ENCODE measurements at places on chromosomes 16 and 17.

DNA sequence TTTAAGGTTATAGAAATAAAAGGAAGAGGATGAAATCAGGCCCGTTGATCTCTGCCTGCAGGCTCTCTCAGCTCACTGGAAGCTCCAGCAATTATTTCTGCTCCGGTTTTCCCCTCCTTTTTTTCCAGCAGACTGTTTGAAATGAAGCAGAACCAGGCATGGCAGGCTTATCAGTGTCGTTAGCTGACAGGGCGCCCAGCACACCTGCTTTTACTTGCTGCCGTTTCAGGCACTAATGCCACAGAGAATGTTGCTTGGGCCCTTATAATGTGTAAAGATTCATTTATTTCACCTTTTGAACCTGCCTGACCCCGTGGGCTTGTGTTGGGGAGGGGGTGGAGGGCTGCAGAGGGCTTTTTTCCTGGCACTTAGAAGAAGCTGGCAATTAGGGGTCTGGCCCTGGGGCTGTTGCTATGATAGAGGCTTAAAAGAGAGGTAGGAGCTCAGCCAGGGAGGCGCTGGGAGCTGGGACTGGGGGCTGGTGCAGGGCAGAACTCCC is 108.1 kb downstream of the IRX3 start:
- DNase-seq = no peak

DNA sequence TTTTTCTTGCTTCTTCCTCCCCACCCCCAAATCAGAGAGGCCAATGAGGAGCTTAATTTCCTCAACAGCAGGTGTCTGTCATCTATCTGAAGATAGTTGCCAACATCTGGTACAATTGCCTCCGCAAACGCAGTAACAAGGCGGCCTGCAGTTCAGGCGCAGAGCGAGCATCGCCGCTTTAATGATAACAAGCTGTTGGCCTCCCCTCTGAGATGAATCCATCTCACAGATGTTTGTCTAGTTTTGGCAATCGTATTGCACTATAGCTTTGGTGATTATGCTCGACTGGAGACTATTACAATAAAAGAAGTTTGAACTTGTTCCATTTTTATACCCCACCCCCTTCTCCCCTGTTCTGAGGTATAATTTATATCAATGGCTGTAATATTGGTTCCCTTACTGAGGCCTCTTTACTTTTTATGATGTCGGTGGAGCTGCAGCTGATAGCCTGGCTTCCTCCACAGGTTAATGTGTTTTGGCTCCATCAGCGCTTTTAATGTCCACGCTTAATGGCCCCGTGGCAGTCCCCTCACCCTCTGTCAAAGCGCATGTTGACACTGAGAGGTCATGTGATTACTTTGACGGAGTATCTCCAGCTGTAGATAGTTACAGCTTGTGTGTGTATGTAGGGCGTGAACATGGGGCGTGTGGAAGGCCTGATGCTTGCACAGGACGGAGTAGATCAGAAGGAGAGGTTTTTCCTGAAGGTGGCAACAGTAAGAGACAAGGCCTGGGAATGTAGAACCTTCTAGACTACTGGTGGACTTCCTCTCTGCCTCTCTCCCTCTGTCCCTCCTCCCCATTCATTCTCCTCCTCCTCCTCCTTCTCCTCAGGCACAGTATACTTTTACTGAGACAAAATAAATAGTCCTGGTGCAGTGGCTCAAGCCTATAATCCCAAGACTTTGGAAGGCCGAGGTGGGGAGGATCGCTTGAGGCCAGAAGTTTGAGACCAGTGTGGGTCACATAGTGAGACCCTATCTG is 164.7 kb downstream of the MSI2 start:
- no peak for DNase-seq

- DNase-seq = no peak
These were observed 32.1 kb downstream of the C17orf67 start for GRCh38 chr17:56801459-56802178.

- no peak for DNase-seq
These were observed 88.0 kb downstream of the SEC14L1 start for GRCh38 chr17:77228816-77229215.

DNA sequence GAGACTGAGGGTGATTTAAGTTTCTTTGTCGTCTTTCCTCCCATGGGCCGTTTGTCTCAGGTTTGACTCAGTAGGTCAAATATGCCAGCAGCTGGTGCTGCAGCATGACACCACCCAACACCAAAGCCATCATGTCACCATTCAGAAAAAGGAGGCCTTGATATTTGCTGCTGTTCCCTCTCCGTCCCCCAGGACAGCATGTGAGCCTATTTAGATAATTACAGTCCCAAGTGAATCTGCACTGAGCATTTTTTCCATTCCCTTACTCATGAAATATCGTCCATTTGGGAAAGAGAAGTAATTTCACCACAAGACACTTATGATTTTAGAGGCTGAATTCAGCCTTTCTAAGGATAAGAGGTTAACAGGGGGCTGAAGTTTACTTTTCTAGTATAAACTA is 62.2 kb upstream of the ADORA2B start:
- DNase-seq = no peak

DNA sequence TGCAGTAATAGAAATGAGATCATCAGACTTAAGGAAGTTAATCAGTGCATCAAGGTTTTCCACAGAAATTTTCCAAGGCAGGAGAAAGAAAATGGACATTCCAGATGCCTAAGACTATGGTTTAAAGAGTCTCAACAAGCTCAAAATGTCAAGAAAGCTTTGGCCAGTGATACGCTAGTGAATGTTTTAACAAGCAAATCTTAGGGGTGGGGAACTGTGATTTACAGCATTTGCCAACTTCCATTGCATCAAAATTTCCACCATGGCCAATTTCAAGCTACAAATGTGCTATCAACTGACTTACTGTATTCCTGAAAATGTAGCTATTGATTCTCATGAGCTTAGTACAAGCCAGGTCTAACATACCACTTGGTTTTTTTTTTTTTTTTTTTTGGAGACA is 82.4 kb upstream of the CLEC3A start:
- no peak for DNase-seq

DNA sequence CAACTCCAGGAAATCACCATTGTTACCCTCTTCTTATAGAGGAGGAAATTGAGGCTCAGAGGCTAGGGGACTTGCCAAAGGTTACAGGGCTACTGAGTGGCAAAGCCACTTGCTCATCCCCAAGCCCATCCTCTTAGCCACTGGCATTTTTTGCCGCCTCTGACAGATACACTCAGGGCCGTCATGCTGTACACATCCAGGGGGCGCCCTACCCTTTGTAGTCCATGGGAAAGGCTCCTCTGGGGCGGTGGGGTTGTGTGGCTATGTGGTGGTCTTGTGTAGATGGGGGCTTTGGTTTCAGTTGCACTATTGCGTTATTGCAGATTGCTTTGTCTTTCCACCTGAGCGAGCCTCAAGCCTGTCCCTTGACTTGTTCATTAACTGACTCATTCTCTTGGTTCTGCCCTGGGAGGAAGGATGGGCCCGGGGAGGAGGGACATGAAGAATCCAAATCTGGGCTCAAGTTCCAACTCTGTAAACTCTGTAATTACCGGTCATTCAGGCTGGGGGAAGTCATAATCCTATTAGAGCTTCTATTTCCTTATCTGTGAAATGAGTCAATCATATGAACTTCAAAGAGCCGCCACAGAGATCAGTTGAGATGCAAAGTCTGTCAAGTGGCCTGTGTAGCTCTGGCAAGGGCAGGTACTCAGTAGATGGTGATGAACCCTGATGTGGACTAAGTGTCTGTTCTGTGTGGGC is 2.8 kb downstream of the NOS2 start:
- no peak for DNase-seq

DNA sequence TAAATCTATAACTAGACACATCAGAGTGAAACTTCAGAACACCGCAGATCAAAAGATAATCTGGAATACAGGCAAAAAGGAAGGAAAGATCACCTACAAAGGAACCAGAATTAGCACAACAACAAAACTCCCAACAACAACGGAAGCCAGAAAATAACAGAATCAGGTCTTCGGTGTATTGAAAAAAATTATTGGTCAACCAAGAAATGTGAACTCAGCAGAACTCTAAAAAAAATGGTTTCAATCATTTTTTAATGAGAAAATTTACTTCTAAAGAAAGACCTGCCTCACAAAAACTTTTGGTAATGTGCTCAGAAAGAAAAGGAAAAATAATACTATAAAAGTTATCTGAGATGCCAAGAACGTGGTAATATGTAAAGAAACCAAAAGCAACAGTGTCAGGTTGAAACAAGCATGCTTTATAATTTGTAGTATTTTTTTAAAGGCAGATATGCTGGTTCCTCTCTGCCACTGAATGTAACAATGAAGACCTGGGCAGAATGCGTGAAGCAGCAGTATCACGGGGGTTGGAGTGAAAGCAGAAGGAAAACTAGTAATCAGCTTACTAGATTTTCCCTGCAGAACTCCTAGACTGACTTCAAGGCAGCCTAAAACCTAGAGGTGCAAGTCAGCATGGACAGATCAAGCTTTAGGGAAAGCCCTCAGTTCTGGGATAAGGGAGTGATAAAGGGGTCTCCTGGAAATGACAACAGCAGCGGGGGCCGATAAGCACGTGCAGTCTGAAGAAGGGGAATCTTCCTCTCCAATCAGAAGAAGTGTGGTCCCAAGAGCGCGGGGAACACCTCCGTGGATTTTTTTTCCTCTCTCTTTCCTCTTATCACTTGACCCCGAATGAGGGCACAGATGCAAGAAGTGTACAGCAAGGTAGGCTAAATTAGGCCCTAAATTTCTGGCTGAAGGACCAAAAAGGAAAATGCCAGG is 80.9 kb upstream of the TEKT1 start:
- DNase-seq = no peak

DNA sequence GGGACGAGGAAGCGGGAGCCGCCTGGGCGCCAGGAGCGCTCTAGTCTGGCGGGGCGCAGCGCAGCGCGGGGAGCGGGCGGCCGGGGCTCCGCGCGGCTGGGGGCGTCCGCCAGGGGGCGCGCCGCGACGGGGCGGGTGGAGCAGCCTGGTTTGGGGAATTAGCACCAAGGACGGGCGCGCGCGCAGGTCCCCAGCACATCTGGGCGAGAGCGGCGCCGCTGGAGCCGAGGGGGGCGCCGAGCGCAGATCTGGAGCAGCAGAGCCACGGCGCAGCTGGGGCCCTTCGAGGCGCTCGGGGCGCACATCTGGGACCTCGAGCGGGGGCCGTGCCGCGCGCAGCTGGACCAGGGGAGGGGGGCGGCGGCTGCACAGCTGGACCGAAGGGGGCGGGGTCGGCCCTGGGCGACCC is at the start of gene NXPH3:
TSS of gene NXPH3 (plus strand) at position 193 of the 409 bp plus-strand sequence. CDS start 349 bp downstream, outside the sequence.
- DNase-seq = peak; percentile 90

DNA sequence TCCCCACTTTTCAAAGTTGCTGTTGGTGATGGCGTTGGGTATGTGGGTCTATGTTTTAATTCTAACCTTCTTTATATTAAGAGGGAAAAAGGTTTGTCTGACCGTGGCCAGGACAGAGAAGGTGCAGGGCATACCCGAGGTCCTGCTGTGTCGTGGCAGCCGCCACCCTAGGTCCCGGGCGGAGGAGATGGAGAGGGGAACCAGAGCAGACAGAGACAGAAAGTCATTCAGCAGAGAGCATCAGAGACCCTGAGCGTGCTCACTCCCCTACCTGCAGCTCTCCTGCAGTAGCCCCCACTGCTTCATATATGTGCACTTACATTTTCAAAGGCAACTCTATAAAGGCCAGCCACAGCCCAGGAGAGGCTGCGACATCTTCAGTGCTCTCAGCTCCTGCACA is 327.2 kb upstream of the TNRC6C start:
- DNase-seq = no peak

- no peak for DNase-seq
These were observed 31.9 kb downstream of the PMP22 start for GRCh38 chr17:15233022-15233805.

- DNase-seq = no peak
These were observed 1.6 kb downstream of the PYCARD start for GRCh38 chr16:31200821-31201568.

DNA sequence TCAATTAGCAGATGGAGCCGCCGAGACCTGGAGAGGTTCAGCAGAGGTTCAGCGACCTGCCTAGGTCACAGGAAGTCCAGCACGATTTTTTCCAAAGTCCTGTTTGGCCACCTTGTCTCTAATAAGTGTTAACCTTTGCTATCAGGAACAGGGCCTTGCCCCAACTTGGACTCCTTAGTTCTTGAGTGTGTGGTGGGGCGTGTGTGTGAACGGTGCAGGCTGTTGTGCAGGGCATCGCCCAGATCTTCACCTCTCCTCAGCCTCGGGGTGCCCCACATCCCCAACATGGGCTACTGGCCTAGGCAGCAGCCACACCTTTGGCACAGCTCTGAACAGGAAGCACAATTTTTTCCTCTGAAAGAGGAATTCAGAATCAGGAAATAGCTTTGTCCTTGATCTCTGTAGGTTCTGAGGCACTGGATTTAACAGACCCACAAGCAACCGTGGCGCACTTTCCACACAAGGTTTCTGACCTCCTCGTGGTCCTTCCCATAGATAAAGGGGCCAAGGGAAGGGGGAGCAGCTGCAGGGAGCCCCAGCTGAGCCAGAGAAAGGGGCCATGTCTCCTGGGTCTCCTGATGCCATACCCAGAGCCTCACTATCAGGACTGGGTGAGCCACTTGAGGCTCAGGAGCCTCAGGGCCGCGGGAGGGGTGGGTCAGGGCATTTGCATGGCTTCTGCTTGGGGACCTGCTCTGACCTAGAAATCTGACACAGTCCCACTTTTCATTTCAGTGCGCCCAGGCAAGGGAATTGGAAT is 10.4 kb downstream of the MPRIP start:
- DNase-seq = no peak

GRCh38 chr17:82021900-82022309 is 773 bp downstream of the CENPX start:
- no peak for DNase-seq

- DNase-seq = no peak
These were observed 14.4 kb upstream of the ALOX12 start for GRCh38 chr17:6981426-6981825.

- no peak for DNase-seq
These were observed 41.1 kb downstream of the MEOX1 start for GRCh38 chr17:43620581-43620980.

- DNase-seq = no peak
These were observed 104.9 kb downstream of the ABCC12 start for GRCh38 chr16:48050871-48051270.

- no peak for DNase-seq
These were observed 141.3 kb upstream of the SDK2 start for GRCh38 chr17:73785496-73785895.

DNA sequence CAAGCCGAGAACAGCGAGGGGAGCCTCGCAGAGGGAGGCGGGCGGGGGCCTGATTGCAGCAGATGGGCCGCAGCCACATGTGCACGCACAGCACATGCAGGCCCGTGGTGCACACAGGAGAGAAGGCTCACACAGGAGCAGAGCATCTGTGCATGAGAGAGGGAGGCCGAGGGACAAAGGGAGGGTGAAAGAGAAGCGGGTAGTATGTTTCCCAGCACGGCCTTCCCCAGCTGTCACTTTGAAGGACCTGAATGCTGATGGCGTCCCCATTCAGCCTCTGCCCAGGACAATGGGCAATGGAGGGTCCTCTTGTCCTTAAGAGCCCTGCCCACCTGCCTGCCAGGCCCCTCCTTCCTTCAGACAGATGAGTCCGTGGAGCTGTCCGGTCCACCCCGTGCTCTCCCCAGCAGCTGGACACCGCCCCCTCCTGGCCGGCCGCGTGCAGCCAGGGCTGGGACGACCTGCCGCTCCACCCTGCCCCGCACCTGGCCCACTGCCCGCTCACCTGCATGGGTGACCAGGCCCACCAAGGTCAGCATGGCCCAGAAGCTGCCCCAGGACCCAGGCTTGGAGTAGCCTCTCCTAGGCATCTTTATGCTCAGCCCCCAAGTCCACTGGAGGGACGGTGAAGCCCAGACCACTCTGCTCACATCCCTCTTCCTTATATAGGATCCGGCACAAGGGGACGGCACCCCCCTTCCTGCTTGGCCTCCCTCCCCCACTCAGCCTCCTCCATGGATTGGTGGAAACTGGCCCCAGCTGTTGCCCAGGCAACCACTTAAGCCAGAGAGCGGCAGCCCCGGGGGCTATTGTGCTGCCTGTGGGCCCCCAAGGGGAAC is at the start of gene BTBD17:
TSS of gene BTBD17 (minus strand) at position 639 of the 839 bp plus-strand sequence. CDS start at position 590, 49 bp downstream.
- peak; percentile 73 for DNase-seq

All from GM20000 (cell line).